ENCODE measurements at places on chromosomes 6 and 20. TPM values are rescaled to one million over a fixed set of nuclear protein-coding genes. Genes with fewer than 3 reads are reported as not detected.

GRCh38 chr6:75210885-75211739 lies 5.3 kb upstream of the COL12A1 start:
- no peak for DNase-seq

GRCh38 chr6:124441450-124441849 lies 520.8 kb upstream of the RNF217 start:
- DNase-seq: no peak

- DNase-seq: no peak
Observed at GRCh38 chr6:151451417-151451949, 443 bp downstream of the RMND1 start.

DNA sequence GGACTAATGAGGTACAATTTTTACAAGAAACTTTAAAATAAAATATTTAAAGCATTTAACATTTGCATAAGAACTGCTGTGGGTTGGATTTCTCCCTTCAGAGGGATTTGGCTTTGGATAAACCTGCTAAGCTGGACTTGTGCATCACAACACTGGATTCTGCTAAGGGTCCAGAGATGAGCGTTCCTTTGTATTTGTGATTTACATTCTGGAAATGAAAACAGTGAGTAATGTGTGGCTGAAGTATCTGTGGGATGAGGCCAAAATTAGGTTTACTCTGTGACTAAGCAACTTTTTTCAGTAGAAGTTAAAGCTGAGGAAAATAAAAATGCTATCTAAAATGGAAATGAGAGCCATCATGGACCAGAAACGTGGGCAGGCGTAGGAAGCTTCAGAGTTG lies 494.3 kb downstream of the EPM2A start:
- DNase-seq: no peak

DNA sequence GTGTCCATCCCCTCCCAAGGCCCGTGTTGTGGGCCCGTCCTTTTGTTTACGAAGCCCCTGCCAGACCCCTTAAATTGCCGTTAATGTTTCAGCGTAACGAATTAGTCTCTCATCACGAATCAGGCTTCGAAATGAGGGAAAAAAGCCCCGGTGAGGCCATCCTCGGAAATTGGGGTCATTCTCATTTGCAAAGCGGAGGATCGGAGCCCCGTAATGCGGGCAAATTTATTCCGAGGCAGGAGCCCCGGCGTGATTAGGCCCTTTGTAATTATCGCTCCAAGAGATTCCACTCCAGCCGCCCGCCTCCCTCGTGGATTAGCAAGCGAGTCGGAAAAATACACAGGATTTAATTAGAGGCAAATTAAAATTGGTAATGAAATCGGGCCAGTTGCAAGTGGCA lies 44.9 kb upstream of the MDFI start:
- DNase-seq: no peak

DNA sequence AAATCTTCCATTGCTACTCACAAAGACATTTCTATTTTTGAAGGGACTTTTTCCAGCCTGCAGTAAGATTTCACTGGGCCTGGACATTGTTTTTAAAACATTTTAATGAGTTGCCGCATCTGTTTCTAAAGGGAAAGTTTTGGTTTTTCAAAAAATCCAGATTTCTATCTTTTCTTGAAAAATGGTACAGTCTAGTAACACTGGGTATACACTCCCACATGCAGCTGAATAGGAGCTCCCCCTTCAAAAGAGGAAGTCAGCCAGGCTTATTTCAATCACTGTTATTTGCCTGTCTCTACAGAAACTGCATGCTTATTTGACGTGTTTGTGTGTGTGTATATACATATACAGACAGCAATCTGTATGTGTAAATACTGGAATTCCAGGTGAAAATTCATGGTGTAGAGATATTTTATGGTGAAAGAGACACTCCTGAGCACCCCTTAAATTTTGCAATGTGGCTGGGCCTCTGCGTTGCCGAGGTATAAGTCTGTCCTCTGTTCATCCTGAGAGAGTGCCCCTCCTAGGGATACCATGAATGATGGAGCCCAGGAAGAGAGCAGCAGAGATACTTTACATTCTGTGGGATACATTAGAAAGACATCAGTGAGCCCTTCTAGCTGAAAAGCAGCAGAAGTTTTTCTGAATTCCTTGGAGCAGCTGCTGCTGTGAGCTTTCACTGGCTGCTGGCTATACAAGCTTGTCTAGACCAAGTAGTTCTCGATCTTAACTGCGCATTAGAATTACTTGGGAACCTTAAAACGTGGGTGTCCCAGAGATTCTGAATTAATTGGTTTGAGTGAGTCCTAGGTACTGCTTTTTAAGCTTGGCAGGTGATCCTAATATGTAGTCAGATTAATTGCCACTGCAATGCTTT lies 12.0 kb upstream of the ABRACL start:
- no peak for DNase-seq

GRCh38 chr20:19840111-19840710 lies 82.2 kb downstream of the RIN2 start:
- no peak for DNase-seq

DNA sequence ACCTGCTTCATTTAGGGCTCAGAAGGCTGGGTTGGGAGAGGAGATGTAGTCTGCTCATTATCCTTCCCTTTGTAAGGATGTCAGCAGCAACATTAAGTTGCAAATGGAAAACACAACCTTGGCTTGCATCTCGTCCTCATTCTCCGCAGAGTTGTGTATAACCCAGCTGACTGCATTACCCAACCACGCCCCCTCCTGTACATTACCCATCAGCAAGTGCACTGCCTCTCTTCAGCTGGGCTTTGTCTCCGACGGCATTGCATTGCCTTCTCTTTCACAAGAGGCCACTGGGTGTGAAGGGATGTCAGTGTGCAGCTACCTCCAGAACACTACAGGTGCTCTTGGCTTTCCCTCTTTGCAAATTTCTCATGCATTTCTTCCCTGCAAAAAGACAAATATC lies 128.7 kb upstream of the TSHZ2 start:
- DNase-seq: no peak

- no peak for DNase-seq
Observed at GRCh38 chr20:48765359-48765758, 62.4 kb downstream of the PREX1 start.

DNA sequence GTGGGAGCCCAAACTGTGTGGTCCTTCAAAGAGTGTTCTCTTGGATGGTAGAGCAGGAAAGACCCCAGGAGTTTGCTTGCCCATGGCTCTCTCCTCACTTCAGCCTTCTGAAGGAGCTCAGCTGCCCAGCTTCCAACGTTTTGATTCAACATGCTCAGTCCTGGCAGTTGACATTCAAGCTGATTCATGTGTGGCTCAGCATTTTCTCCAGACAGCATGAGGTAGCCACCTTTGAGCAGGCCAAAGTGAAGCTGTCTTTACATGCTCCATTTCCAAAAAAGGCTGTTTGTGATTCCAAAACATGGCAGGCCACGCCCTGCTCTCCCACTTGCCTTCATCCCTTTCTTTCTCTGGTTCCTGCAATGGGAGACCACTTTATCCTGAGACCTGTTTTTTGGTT lies 280.2 kb downstream of the TBC1D7 start:
- DNase-seq: no peak

GRCh38 chr20:32869562-32869961 lies 10.8 kb downstream of the EFCAB8 start:
- DNase-seq: no peak

DNA sequence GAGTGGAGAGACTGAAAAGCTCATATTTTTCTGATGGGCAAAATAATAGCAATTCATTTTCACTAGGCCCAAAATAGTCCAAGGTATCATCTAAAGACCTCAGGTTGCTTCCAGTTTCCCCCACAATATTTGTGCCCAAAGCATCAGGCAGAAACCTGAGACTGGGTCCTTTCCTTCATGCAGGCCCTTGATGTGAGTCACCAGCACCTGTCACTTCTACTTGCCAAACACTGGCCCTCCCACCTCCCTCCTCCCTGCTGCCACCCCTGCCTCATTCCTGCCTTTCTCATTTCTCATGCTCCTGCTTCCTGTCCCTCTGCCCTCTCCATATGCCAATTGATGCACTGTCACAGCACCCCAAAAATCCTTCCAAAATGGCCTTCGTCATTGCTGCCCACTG lies 230.4 kb upstream of the CST7 start:
- DNase-seq: no peak

DNA sequence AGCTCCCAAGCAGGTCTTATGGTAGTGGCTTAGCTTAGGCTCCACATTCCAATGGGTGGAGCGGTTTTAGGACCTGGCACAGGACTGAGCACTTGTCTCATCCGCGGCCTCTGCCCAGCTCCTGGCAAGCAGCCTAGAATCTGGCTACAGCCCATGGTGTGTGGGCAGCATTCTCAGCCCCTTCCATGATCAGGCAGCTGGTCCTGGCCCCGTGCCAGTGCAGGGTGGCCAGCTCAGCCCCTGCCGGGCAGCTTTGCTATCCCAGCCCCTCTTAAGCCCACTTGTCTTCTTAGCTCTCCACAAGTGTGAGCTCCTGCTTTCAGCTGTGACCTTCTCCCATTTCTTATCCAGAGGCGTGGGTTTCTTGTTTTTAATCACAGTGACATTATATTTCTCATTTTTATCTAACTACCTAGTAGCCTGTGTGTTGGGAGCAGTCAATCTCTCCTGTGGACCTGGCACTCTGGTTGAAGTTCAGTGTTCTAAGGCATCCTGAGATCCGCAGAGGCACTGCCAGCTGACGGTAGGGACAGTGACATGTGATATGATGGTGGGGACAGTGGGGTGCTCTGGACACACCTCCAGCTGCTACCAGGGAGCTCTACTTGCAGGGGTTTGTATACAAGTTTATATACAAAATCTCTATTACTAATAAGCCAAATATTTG lies 119.9 kb upstream of the PRND start:
- DNase-seq: no peak

GRCh38 chr6:92687278-92687677 lies 732.1 kb downstream of the EPHA7 start:
- no peak for DNase-seq

- no peak for DNase-seq
Observed at GRCh38 chr6:11812439-11812838, 33.8 kb upstream of the ADTRP start.

- no peak for DNase-seq
Observed at GRCh38 chr6:25105070-25105925, 169.5 kb upstream of the RIPOR2 start.

- DNase-seq: no peak
Observed at GRCh38 chr6:63502156-63502555, 70.1 kb upstream of the LOC128125822 start.

DNA sequence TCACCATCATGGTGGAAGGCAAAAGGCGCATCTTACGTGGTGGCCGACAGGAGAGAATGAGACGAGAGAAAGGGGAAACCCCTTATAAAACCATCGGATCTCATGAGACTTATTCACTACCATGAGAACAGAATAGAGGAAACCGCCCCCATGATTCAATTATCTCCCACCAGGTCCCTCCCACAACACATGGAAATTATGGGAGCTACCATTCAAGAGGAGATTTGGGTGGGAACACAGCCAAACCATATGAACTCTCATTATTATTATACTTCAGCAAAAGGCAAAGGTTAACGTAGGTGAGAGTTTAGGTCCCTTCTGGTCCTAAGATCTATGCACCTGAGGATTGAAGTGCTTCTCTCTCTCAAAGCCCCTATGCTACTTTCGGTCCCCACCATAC lies 2.4 kb upstream of the PFDN4 start:
- no peak for DNase-seq

DNA sequence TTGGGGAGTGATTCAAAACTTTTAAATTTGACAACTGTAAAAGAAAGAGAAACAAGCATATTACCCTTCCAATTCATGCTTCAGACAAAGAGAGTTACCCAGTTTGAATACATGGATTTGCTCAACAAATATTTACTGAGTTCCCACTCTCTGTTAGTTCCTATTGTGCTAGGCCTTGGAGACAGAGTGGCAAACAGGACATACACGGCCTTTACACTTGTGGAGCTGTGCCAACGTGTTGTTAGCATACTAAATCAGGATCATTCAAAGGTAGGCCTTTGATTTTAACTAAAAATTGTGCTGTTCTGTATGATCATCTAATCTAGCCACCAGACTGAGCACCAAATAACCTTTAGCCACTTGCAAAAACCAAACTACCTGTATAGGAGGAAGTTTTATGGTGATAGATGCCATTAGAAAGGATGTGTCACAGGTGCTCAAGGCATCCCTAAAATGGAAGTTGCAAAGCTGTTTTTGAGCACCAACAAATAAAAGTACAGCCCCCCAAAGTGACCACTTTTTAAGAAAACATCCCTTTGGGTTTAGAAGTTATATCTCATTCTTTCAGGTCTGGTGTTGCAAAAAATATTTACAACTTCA lies 84.5 kb downstream of the CHD6 start:
- no peak for DNase-seq

DNA sequence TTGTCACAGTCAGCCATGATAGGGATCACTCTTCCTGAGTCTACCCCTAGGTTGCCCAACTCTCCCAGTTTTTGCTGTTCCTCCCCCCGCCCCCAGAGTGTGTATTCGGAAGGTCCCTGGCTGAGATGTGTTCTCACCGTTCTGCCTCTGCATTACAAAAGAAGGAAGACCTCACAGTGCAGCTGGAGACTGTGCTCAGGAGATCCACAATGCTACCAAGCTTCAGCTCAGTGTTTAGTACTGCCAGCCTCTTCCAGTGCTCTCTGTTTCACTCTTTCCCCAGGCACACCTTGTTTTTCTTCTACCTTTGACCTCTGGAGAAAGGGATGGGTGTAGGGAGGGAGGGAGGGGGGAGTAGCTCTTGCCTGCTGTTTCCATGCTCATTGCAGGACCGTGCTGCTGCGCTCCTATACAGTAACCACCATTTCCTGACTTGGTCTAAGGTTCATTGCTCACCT lies 13.4 kb upstream of the MOCS1 start:
- no peak for DNase-seq

- no peak for DNase-seq
Observed at GRCh38 chr20:53941680-53942471, 128.5 kb downstream of the BCAS1 start.

GRCh38 chr20:51543422-51543788 lies 886 bp upstream of the NFATC2 start:
- DNase-seq: no peak

DNA sequence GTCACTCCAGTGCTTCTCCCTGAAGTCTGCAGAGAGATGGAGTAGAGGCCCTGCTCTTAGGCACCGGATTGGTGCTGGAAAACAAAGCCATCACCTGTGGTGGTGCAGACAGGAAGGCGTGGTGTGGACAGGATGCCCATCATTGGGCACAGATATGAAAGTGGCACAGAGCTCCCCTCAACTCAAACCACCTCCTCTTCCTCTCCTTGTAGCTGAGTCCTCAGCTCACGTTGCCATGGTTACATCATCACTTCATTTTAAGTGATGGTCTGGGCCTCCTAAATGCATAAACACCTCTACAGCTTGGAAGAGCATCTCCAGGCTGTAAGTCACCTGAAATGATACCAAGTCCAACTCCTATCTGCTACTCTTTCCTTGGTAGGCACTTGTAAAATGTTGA lies 8.0 kb upstream of the RTF2 start:
- DNase-seq: no peak

GRCh38 chr6:104716858-104717257 lies 142.9 kb downstream of the HACE1 start:
- DNase-seq: no peak

Gene OXT
- polyA plus RNA-seq: 0.47 TPM

Gene ANKRD66
- polyA plus RNA-seq: 0.39 TPM

Gene ADGRF4
- not detected for polyA plus RNA-seq

Gene IL20RA
- 30.6 TPM for polyA plus RNA-seq

Gene ARMC12
- 0.96 TPM for polyA plus RNA-seq

Gene LZTS3
- polyA plus RNA-seq: 3.5 TPM

Gene TBXT
- not detected for polyA plus RNA-seq

Gene SOX18
- 10.8 TPM for polyA plus RNA-seq

Gene SLC17A1
- polyA plus RNA-seq: not detected

Gene PXDC1
- 20.8 TPM for polyA plus RNA-seq

Gene NOTCH4
- 19.9 TPM for polyA plus RNA-seq

Gene EPHA7
- 8.1 TPM for polyA plus RNA-seq

Gene C20orf202
- 0.39 TPM for polyA plus RNA-seq

Gene CENPB
- polyA plus RNA-seq: 44.4 TPM

Data from forelimb muscle (tissue), 1 donor.